ENCODE measurements at places on chromosomes 2 and 18.
A peak's percentile ranks its signal among the peaks of the same experiment; 100 is the strongest.

DNA sequence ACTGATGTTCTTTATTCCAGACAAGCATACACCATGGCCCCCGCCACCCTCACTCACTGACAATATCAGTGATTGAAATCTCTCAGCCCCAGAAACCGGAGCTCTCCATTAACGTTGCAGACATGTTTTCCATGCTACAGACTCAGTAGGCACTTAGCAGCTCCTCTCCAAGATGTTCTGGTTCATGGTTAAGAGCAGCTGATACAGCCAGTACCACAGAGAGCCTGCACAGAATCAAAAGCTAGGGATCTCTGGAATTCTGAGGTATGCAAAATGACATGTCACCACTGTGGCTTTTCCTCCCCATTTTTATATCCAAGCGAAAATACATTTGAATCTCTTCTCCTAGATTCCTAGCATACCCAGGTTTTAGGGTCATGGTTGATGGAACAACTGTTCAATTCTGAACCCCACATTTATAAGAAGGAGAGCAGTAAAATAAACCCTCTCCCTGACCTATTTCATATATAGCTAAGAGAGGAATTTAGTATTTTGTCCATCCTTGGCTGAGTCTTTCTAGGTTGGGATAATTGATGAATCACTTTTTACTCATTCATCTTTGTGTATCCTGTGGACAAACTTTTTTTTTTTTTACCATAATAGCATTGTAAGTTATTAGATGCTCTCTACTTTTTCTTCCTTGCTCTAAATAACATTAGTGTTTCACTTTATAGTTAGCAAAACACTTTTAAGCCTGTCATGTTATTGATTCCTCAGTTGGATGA, 488.4 kb upstream of the PIK3C3 start:
- peak; percentile 16 for DNase-seq

- no peak for DNase-seq
Measured at GRCh38 chr2:241886840-241887447, 17.4 kb downstream of the RTP5 start.

DNA sequence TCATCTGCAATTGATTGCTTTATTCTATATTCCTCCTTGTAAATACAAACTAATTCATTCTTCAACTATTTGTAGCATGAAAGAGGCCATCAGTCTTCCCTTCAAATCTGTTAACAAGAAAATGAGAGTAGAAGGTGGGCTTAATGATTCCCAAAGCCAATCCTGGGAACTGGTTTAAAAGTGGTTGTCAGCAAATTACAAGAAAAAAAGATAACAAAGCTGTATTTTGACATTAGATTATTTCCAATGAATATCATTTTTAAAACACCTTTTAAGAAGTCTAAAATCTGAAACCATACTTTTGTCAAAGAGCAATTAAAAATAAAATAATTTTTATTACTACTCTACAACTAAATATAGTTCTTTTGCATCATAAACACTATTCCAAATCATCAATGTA, 139.2 kb downstream of the DYM start:
- no peak for DNase-seq

DNA sequence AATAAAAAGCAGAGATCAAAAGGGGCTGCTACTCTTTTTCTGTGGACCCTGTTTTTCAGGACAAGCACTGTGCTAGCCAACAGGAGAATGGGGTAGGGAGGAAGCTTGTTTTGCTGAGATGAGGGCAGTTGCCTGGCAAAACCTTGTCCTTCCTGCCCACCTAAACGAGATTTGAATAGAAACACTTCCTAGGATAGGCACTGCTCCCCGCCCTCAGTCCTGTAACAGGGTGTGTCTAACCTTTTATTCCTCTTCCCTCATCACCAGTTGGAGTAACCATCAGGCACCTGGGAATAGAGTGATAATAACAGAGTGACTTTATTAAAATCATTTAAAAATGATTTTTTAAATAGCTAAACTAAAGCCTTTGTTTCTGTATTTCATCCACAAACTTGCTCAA, 368.8 kb downstream of the LNPK start:
- DNase-seq: no peak
